ENCODE measurements at places on chromosomes 5 and 9.

DNA sequence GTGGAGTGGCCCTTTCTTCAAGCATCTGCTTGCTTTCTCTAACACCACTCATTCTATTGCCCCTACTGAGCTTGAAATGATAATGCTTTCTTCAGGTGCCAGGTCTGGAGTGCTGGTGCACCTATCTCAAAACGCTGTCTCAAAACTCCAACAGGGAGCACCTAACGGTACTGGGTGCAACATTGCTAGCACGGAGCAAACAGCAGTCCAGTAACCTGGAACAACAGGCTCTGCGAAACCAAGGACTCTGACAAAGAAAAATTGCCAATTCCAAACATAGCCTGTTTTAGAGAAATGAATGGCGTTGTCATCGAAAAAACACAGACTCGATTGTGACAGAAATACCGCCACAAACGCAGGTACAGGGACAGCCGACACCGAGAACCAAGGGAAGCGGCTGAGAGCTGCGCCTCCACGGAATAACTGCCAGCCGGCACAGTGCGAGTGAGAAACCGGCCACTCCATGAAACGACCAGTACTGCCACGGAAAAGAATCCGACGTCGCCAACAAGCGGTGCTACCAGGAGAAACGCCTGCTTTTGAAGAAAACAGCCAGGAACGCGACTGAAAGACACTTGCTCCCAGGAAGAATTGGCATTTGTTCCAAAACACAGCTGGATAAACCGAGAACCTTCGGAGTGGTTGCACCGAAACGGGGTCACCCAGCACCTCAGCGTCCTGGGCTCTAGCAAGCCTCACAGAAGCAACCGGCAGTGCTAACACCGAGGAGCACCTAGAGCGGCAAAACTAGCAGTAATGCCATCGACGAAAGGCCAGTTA is 3.1 kb downstream of the ANXA2R start:
- DNase-seq: no peak

DNA sequence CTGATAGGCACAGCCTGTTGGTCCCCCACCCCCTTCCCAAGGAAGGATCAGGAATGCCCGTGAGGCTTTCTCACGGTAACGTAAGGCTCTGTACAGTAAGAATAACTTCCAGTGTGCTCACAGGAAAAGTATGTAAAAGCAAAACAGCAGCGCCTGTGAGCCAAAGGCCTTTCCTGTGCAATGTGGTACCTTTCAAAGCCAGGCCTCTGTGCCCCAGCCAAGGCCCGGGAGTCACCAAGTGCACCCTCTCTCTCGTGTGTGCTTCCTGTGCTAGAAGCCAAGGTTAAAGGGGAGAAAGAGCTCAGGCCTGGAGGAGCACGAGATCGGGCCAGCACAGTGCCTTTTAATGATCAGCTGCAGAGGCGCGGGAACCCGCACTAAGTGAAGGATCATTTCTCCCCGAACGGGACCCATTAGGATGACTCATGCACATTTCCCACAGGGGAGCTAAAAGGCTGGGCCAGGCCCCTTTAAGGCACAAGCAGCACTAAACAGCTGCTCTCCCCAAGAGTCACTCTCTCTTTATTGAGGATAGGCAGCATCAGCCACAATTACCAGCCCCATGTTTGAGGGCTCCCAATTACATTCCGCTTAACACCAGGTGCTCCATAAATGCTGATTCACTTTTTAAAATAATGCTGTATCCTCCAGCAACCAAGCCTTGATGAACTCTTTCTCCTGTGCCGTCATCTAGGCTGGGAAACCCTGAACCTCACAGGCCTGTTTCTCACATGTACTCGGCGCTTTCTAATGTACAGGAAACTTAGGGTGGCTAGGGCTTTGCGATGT is 42.8 kb downstream of the SHB start:
- no peak for DNase-seq

DNA sequence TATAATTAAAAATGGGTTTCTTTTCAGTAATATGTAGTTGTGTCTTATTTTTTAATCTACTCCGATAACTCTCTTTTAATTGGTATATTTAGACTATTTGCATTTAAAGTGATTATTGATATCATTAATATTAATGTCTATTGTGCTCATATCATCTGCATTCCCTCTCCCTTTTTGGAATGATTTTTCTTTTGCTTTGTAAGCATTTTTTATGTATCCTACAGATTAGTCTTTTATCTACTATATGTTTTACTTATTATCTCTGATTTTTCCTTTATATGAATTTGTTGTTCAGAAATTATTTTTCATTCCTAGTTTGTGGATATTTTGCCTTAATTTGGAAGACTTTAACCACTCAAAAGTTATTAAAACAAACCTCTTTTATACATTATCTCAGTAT is 34.0 kb downstream of the NDUFS4 start:
- DNase-seq: no peak

DNA sequence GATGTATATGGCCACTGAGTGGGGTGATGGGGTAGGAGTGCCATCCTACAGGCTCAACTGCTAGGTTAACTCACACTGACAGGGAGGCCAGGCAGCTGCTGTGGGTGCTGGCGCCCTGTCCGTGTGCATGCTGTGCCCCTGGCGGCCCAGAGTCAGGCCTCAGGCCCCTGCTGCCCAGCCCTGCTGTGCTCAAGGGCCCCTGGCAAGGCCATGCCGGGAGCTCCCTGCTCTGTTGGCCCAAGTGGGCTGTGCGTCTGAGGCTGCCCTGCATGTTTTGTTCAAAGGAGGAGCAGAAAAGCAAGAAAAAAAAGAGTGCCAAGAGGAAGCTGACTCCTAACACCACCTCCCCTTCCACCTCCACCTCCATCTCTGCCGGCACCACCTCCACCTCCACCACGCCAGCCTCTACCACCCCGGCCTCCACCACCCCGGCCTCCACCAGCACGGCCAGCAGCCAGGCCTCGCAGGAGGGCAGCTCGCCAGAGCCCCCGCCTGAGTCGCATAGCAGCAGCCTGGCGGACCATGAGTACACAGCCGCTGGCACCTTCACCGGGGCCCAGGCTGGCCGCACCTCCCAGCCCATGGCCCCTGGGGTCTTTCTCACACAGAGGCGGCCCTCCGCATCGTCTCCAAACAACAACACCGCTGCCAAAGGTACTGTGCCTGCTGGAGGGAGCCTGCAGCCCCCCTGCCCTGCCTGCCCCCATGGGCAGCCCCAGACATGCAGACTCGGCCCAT is 100.1 kb downstream of the PHF2 start:
- DNase-seq: no peak

- DNase-seq: no peak
These were observed 283.1 kb downstream of the SMARCA2 start for GRCh38 chr9:2298217-2298616.

DNA sequence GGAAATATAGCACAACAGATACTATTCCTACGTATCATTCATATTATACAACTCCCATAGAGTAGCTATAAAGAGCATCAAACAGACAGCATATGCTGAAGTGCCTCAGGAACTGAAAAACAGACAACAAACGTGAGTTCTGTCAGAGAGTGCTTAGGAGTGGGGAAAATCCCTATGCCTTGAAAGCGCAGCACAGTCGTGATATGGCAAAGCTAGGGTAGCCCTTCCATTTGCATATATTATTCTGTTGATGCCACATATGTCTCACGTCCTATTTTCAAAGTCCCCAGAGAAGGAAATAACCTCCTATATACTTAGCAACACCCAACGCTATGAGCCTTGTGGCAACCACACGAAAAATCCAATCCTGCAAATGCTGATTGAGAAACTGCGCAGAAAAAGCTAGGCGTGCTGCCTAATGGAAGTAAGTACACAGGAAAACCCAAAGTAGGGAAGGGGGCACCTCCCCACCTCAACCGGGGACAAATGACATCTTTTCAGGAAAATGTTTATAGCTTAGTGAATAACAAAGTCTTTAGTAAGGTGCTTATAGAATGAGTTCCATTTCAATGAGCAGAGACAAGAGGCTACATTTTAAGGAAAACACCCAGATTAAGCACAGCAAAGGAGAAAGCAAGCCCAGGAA is 105.1 kb downstream of the MED10 start:
- DNase-seq: no peak

DNA sequence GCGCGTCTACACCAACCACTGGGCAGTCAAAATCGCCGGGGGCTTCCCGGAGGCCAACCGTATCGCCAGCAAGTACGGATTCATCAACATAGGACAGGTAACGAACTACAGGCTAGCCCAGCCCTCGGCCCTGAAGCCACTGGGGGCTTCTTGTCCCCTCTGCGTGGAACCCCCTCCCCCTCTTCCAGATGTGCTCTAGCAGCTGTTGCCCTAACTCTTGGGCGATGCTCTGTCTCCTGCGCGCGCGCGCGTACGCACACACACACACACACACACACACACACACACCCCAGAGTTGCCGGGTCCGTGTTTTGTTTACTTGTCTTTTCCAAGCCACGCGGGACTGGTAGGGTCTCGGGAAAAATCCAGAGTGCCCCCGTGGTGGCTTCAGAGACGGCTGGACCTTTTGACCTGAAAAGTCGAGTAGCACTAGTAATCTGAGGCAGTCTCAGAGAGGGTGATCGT is 836 bp downstream of the PCSK5 start:
- DNase-seq: no peak

DNA sequence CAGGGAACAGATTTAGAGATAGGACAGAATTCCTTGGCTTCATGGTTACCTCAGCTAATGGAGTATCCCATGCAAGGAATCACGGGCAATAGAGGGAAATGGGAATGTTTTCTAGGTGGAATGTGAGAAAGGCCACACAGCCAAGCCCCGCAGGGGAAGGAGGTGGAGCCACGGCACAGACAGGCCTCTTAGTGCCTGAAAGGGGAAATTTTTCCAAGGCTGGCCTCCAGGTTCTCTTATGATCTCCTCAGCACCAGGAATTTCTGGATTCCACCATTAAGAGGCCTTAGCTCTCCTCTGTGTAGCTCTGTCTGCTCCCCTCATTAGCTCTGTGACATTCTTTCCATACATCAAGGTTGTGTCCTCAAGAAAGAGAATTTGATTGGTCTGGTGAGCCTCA is 124.7 kb downstream of the GALNT10 start:
- no peak for DNase-seq

DNA sequence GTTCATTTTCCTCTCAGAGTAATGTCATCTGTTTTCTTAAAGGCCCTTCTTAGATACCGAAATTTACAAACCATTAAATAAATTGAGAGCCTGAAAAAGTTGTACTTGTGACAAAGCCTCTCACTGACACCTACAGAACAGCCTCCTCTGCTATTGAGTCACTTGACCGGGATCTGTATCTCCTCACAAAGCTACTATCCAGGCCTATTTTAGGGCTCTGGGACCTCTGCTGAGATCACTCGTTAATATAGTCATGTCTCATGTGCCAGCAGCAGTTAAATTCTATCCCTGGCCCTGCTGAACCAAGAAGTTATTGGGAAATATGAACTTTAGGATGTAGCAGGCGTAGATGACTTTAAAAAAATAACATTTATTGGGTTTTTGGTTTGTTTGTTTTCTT is 31.1 kb downstream of the FBXO38 start:
- no peak for DNase-seq

DNA sequence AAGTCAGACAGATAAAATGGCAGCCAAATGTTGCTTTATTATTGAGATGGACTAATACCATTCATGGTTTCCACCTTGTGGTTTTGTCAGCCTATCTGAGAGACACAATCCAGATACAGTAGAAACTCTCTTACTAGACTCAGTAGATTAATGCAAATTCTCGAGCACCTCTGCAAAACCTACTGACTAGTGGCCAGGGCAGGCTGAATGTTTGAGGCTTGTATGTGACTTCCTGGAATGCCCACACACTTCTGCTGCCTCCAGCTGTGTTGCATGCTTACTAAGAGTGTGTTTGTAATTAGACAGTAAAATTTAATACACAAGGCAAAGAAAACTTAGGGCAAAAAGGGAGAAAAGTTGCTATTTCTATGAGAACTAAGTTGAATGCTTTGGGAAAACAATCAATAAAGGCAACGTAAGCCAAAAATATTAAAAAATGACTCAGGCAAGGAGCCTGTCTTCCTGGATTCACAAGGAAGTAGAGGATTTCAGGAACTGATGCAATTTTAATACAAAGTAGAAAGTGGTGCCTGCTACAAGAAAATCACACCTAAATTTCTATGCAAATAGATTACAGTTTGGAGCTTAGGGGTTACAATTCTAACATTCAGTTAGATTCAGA is 30.2 kb upstream of the CCNG1 start:
- DNase-seq: no peak

DNA sequence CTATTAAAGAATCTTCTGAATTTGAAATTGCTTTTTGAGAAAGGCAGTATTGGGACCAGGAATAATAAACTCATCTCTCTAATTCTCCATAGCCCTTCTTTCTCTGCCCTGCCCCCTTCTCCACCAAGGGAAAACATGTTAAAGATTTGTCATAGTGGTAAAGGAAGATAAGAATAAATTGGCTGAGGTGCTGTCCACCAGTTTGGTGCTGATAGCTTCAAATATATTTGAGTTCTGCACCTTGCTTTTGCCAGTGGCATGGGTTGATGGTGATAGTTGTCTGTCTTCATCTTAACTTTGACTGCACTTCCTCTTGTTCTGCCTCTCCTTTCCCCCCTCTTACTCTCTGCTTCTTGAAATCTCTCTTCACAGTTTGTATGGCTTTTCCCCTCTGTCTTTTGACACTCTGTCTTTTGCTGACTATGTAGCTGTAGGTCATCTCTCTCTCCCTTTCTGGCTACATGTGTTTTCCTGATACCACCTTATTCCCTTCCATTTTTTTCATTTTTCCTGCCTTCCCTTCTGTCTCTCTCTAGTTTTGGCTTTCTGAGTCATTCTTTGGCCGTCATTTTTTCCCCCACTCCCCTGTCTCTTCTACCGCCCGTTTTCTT is 56.6 kb downstream of the NDUFS4 start:
- DNase-seq: no peak

GRCh38 chr5:53555160-53555559 is 5.3 kb upstream of the NDUFS4 start:
- DNase-seq: no peak

DNA sequence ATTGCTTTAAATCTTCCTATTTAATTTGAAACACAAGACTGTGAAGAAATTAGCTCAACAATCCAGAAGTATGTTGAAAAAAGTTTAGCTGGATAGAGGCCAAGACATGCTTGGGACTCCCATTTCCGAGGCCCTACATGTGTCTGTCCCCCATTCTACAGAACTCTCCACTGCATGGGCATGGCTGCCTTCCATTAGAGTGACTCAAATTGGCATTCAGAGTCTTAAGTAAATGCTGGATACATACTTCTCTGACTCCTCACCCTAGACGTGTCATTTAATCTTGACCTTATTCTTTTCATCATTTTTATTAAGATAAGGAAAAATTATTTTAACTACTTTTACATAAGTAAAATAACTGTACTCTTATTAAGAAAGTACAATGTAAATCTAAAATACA is 530.4 kb upstream of the CDH9 start:
- DNase-seq: no peak

- DNase-seq: peak; percentile 8
These were observed 225.8 kb downstream of the MELK start for GRCh38 chr9:36798350-36799065.

- no peak for DNase-seq
These were observed 25.6 kb downstream of the FRMD3 start for GRCh38 chr9:83512621-83513020.

GRCh38 chr9:18857769-18858168 is 175.2 kb downstream of the SAXO1 start:
- DNase-seq: no peak

- peak; percentile 79 for DNase-seq
These were observed 53.4 kb downstream of the TENT4A start for GRCh38 chr5:6766604-6767093.

GRCh38 chr9:112911736-112912135 is 21.1 kb upstream of the SLC46A2 start:
- no peak for DNase-seq
